Forelimb muscle (tissue), 1 donor: ENCODE measurements at places on chromosomes 7 and 10.

DNA sequence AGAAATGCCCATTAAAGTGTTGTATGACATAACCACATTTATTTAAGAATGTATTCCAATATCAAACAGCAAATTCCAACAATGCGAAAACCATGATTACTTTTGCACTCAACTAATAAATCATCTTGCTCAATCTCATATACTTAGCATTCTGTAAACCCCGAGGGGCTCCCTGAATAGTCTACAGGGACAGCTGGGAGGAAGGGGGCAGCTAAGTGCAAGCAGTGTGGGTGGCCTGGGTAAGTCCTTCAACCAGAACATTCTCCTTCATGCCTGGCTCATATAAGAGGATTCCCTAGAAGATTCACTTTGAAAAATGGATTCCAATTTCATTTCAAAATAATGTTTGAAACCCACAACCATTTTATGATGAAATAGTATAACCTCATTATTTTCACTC lies 355.5 kb downstream of the CDC14C start:
- DNase-seq, result no peak

DNA sequence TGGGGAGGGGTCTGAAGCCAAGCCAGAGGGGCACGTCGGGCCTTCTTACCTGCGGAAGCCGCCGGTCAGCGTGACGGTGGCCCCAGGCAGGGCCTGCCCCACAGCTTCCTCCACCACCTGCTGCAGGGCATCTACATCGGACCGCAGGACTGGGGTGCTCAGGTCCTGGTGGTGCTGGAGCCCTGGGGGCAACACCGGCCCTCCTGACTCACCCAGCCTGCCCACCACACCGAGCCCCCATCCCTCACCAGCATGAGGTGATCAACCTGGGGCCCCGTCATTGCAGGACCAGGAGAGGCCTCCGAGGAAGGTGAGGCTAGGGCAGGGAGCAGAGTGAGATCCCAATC lies 8.0 kb downstream of the POLM start:
- no peak for DNase-seq

DNA sequence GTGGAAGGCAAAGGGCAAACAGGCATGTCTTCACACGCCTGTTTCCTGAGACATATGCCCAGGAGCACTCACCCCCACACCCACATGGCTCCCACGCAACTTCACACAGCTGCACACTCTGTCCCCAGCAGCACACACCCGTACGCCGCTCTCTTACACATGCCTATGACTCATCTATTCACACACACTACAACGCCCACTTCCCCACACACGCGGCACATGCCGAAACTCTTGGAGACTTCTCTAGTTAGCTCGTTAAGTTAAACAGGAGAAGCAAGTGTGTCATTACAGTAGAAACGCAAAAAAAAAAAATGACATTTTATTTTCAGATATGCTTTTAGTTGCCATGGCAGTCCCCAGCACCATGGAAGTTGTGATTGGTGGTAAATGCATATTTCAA lies 6.7 kb downstream of the CALN1 start:
- DNase-seq, result no peak

GRCh38 chr7:150835702-150836280 lies 16.5 kb upstream of the AOC1 start:
- no peak for DNase-seq

DNA sequence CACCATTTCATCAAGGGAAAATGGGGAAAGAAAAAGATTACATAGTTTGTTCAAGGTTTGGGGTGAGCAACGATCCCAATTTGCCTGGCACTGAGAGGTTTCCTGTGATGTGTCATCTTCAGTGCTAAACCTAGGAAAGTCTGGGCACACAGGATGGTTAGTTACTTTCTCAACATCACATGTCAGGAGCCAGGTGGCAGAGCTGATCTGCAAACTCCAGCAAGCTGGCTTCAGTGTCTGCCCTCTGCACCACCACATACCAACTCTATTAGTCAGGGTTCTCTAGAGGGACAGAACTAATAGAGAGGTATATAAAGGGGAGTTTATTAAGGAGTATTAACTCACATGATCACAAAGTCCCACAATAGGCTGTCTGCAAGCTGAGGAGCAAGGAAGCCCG lies 11.3 kb downstream of the ADAM12 start:
- no peak for DNase-seq

DNA sequence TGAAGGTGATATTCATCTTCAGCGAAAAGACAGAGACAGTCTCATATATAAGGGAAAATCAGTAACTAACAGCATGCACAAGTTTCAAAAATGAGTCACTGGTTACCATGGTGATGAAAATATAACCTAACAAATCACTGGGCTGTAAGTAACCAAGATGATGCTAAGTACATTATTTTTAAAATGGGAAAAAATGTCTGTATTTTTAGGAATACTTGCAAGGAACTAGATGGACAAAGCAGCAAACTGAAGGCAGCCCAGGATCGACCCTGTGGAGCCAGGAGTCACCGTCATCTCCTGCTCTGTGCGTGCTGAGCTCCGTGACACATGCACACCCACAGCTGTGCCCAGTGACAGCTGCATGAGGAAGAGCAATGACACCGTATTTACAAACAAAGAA lies 137.3 kb downstream of the ELMO1 start:
- DNase-seq, result peak; percentile 55

DNA sequence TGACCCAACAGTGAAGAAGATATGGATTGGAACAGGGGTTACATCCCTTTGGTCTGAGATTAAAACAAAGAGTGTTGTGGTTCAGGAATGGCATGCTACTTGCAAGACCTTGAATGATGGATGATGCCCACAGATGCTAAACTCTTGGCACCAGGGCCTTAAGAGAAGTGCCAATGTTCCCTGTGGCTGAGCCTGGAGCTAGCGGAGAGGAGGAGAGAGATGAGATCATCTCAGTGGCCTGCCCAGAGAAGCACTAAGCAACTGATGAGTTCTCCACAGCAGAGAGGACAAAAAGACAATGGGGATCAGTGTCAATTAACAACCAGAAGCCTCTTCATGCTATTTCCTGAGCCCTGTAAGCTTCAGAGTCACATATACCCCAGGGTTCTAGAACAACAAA lies 97.8 kb downstream of the ELAPOR2 start:
- no peak for DNase-seq

DNA sequence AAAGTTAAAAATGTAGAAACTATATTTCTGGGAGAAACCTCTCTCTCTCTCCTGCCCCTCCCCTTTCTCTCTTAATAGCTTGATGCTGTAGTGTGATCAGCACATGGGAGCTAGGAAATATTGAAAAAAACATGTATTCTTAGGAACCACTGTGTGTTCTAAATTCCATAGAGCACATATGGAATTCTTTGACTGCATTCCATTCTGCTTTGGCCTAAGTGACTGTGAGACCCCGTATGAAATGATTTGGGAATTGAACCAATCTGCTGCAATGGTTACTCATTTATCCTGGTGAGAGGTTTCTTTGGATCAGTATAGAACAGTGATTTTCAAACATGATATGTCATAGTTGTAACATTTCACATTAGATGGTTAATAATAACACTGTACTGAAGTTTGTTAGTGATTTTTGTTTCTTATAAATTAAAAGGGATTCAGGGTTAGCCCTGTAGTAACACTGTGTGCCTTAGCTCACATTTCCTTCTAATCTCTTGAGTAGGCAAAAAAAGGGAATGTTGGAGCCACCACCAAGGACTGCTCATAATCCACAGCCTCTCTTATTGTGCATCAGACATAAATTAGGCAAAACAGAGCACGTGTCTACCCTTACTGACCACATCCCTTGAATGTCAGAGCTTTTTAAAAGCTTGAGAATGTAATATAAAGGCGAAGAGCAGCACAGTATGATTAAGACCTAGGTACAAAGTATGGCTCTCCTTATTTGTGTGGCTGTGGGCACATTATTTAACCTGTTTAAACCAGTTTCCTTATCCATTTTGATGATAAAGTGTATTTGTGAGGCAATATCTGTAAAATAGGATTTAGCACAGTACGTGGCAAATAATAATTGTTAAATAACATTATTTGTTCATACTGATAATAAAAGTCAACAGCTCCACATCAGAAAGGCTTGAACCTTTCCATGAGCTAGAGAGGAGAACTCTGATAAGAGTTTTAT lies 69.1 kb downstream of the FAM185A start:
- no peak for DNase-seq

- DNase-seq, result no peak
Observed at GRCh38 chr10:28880683-28880950, 203.3 kb downstream of the BAMBI start.

- no peak for DNase-seq
Observed at GRCh38 chr10:12416344-12417050, 67.2 kb downstream of the CAMK1D start.
